ENCODE measurements at places on chromosomes 3 and 15.

- DNase-seq, result no peak
These were observed 22.4 kb downstream of the LRRK1 start for GRCh38 chr15:100941536-100941935.

GRCh38 chr3:22980346-22980745 lies 222.8 kb upstream of the UBE2E2 start:
- DNase-seq, result peak; percentile 41

DNA sequence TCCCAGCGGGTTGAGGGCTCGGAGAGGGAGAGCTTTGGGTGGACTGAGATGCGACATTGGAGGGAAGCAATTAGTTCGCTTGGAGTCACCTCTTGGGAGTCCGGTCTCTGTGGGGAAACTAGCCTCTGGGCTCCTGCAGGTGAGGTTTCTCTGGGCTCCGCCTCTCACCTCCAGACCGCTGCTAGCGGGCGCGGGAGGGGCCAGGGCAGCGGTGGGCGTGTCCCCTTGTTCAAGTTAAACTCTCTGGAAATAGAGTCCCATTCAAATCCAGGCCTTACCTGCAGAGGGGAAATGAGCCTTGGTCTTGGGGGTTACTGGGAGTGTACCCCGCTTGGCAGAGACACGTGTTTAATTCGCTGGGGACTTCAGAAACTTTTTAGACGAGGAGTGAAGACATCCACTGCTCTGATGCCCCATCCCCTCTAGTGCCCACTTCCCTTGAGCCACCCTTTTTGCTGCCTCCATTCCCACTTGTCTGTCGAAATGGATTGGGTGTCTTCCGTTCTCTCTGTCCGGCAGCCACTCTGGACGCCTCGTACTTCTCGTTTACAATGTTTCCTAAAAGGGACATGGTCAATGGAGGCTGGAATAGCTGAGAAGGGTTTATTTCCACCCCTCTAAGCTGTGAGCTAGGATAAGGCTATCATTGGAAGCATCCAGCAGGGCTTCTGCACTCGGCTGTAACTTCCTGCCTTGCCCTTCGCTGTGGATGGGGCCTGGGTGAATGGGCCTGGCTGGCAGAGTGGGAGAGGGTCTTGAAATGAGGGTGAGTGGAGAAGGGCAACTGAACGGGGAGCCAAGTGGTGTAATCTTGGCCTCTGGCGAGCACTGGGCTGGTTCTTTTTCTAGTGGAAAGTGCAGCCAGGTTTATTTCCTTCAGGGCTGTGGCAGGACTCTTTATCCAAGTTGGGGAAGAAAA lies 1.1 kb downstream of the MITF start:
- no peak for DNase-seq

DNA sequence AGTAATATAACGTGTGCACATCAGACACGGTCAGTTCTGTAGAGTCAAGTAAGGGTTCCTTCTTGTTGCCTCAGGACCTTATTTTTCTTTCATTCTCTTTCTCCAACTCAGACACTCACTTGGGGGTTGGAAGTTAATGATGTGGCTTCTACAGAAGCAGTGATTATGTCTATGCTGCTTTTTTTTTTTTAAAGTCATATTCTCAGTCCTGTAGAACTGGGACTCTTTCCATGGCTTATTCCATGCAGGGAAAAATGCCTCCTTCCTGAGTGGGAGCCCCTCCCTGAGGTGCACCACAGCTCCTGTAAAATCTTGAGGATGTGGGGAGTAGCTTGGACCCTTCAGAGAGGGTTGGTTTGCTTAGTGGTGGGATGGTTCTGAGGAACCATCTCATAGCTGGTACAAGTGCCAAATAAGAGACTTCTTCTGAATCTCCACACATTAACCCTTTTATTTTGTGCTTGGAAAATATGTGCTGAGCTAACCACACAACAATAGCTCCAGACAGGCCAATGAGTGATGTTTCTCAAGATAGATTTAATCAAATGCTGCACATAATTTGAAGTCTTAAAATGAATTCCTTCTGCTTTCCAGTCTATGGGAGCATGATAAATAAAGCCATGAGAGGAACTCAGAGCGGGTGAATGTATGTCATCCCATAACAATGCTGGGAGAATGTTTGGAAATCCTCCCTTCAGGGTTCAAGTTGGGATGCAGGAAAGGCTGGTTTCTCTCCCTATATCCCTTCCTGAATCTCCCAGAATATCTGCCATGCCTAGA lies 23.3 kb upstream of the FSTL1 start:
- DNase-seq, result no peak

DNA sequence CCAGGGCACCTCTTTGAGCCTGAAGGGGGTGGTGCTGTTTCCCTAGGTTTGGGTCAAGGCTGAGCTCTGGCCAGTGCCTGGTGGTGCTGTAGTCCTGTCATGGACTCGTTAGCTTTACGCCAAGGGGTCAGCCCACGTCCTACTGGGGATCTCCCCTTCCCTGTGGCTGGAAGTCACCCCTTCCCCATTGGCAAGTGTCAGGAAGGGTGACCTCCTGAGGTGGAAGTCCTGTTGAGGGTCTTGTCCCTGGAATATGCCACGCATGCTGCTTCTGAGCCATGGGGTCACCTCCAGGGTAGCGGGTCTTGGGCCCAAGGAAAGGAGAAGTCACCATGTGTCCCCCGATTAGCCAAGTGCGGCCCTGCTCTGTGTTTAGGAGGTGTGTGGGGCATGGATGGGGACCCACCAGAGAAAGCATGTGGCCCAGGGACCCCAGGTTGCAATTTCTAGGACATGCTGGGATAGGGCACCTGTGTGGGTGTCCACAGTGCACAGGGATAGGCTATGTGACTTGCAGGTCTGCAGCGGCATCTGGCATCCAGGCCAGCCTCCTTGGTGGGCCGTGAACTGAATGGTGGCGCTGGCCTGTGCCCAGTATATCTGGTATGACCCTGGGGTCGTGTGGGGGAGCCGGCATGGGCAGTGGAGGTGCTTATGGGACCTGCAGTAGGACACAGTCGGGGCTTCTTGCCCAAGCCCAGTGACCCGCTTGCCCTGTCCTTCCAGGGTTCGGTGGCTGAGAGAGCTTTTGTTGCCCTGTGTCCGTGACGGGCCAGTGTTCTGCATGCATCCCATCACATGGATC lies 226.7 kb downstream of the SNRPN start:
- no peak for DNase-seq

- DNase-seq, result no peak
These were observed 15.7 kb downstream of the KLHL6 start for GRCh38 chr3:183539811-183540210.

GRCh38 chr3:132004571-132004970 lies 30.2 kb downstream of the CPNE4 start:
- DNase-seq, result no peak

DNA sequence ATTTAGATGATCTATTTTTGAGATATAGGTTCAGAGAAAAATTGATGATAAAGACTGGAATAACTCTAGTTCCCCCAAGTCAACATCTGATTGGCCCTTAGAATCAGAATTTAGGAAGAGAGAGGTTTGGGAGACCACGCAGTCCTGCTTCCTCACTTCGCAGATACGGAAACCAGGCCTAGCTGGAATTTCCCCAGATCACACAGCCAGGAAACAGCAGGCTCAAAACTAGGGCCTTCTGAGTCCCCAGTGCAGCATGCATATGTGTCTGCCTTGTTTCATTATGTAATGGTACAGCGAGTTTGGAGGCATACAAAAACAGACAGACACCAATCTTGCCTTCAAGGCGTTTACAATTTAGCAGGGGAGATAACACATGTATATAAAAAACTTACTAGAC lies 177.1 kb upstream of the ICE2 start:
- DNase-seq, result no peak

- DNase-seq, result no peak
These were observed 93.4 kb downstream of the PEX5L start for GRCh38 chr3:179943117-179943880.

DNA sequence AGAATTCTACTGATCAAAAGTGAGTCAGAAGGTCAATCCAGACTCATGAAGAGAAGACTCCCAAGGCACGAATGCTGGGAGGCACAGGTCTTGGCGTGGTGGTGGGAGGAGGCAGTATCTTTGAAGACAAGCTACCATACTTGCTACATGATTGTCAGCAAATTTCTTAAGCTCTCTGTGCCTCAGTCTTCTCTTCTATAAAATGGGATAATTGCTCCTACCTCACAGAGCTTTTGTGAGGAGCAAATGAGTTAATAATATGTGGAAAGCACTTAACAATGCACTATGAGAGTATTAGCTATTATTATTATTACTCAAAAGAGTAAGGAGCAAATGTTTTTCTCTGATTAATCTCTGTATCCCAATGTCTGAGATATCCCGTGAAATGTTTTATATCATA lies 36.2 kb downstream of the EHD4 start:
- no peak for DNase-seq

GRCh38 chr3:128804811-128805155 lies 74.6 kb upstream of the ACAD9 start:
- DNase-seq, result no peak

DNA sequence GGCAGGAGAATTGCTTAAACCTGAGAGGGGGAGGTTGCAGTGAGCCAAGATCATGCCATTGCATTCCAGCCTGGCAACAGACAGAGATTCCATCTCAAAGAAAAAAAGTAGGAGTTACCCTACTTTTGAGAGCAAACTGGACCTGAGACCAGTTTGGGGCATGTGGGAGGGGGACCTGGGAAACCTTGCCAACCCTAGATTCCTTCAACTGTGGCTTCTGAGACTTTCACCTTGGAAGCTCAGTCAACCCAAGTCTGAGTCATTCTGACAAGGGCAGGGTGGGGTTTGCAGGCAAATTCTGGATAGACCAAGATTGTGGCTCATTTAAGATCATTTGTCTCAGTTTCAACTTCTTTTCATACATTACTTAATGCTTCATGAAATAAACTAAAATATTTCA lies 23.8 kb upstream of the SIAH2 start:
- DNase-seq, result peak; percentile 16

DNA sequence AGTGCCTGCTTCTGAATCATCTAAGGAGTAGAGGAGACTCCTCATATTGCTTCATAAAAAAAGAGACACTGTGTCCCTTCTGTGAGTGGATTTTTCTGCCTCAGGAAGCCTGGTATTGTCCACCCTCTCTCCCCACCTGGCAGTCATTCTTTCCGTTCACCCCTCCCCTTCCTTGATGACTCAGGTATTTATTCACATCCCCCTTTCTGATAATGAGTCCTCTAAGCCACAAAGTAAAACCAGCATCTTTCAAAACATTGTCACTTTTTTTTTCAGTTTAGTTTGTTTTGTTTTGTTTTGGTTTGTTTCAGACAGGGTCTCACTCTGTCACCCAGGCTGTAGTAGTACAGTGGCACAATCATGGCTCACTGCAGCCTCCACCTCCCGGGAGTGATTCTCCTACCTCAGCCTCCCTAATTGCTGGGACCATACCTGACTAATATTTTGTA lies 65.2 kb upstream of the UBE2E1 start:
- peak; percentile 60 for DNase-seq
